ENCODE measurements at places on chromosomes 3 and 15. TPM values are rescaled to one million over a fixed set of nuclear protein-coding genes. Genes with fewer than 3 reads are reported as not detected.

Gene AADACL2
- total RNA-seq, result 11.7 TPM

Gene RNF7
- 106 TPM for total RNA-seq

Gene SLC22A13
- 0.60 TPM for total RNA-seq

Gene NSUN3
- 10.7 TPM for total RNA-seq

Gene PARP3
- total RNA-seq, result 4.2 TPM

Gene ATP13A5
- total RNA-seq, result not detected

Gene CLSTN2
- total RNA-seq, result 15.5 TPM

Gene PODXL2
- total RNA-seq, result 48.9 TPM

Gene RAD51
- total RNA-seq, result 20.5 TPM

Gene H1-8
- total RNA-seq, result not detected

Gene SERP1
- total RNA-seq, result 162 TPM

Gene CCR3
- 0.14 TPM for total RNA-seq

Gene GABRG3
- 2.6 TPM for total RNA-seq

Gene PPP1R14D
- total RNA-seq, result 0.70 TPM

Gene ZBTB47
- total RNA-seq, result 9.0 TPM

Gene CRYGS
- total RNA-seq, result 1.2 TPM

Gene TGM4
- total RNA-seq, result not detected

Gene MYO5C
- total RNA-seq, result 21.4 TPM

Gene TEX55
- not detected for total RNA-seq

Gene RARRES1
- 57.7 TPM for total RNA-seq

Gene B3GALNT1
- total RNA-seq, result 19.6 TPM

Gene FOXB1
- 0.60 TPM for total RNA-seq

Gene SLC9C1
- total RNA-seq, result 0.48 TPM

Gene PLAAT1
- total RNA-seq, result 2.6 TPM

Gene LTF
- total RNA-seq, result not detected

Gene ACOX2
- 5.6 TPM for total RNA-seq

Gene PPM1L
- 28.7 TPM for total RNA-seq

Gene IL16
- not detected for total RNA-seq

Gene MYEF2
- 35.6 TPM for total RNA-seq

Gene EIF4A2
- 480 TPM for total RNA-seq

Gene GATM
- 17.8 TPM for total RNA-seq

Gene COMMD2
- 55.7 TPM for total RNA-seq

Gene KBTBD12
- total RNA-seq, result not detected

Gene RBPMS2
- total RNA-seq, result 19.7 TPM

Gene C3orf49
- total RNA-seq, result not detected

Gene GNAI2
- total RNA-seq, result 145 TPM

Gene NRROS
- total RNA-seq, result 0.68 TPM

Gene MST1R
- total RNA-seq, result 5.3 TPM

Gene CNTN4
- total RNA-seq, result 29.7 TPM

Gene ZNF660
- 19.2 TPM for total RNA-seq

Gene LNP1
- 3.4 TPM for total RNA-seq

Gene SLC15A2
- 3.4 TPM for total RNA-seq

Gene PLD1
- total RNA-seq, result 44.6 TPM

Gene GOLGA8T
- total RNA-seq, result 0.19 TPM

Gene NPAP1
- 0.12 TPM for total RNA-seq

Gene ROBO2
- total RNA-seq, result 22.7 TPM

Gene LRRIQ4
- total RNA-seq, result not detected

Gene SCAMP5
- total RNA-seq, result 38.1 TPM

Gene TM4SF1
- 39.4 TPM for total RNA-seq

Gene RAP2B
- total RNA-seq, result 33.1 TPM

Gene UNC13C
- 1.3 TPM for total RNA-seq

Gene AHSG
- 0.27 TPM for total RNA-seq

Gene MYNN
- total RNA-seq, result 18.2 TPM

Gene BCHE
- 7.1 TPM for total RNA-seq

Measured in type B pancreatic cell (in vitro differentiated cells).